Fibroblast of lung (primary cell): ENCODE measurements at places on chromosomes 6 and 20. TPM values are rescaled to one million over a fixed set of nuclear protein-coding genes. Genes with fewer than 3 reads are reported as not detected.

SEL1L2 gene
- not detected in 2 replicates for total RNA-seq

OXT gene
- not detected in 2 replicates for total RNA-seq

CDH26 gene
- 0.26 and 0.50 TPM in 2 replicates for total RNA-seq

TUBB1 gene
- under 0.01 TPM in 2 replicates for total RNA-seq

SNAP91 gene
- total RNA-seq = under 0.01 and 0.17 TPM in 2 replicates

DNA sequence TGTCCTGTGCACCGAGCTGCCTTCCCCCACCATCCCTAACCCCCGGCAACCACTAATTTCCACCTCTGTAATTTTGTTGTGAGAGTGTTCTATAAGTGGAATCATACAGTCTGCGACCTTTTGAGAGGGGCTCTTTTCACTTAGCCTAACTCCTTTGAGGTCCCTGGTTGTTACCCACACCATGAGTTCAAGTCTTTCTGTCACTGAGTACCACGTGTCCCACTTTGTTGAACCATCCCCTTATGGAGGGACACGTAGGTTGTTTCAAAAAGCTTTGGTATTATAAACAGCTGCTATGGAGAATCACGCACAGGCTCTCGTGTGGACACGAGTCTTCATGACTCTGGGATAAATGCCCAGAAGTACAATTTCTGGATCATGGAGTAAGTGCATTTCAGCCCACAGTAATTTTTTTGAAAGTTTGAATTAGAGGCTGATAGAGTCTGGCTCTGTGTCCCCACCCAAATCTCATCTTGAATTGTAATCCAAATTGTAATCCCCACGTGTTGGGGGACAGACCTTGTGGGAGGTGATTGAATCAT lies 9.5 kb downstream of the FAM209B start:
- no peak for DNase-seq

DNA sequence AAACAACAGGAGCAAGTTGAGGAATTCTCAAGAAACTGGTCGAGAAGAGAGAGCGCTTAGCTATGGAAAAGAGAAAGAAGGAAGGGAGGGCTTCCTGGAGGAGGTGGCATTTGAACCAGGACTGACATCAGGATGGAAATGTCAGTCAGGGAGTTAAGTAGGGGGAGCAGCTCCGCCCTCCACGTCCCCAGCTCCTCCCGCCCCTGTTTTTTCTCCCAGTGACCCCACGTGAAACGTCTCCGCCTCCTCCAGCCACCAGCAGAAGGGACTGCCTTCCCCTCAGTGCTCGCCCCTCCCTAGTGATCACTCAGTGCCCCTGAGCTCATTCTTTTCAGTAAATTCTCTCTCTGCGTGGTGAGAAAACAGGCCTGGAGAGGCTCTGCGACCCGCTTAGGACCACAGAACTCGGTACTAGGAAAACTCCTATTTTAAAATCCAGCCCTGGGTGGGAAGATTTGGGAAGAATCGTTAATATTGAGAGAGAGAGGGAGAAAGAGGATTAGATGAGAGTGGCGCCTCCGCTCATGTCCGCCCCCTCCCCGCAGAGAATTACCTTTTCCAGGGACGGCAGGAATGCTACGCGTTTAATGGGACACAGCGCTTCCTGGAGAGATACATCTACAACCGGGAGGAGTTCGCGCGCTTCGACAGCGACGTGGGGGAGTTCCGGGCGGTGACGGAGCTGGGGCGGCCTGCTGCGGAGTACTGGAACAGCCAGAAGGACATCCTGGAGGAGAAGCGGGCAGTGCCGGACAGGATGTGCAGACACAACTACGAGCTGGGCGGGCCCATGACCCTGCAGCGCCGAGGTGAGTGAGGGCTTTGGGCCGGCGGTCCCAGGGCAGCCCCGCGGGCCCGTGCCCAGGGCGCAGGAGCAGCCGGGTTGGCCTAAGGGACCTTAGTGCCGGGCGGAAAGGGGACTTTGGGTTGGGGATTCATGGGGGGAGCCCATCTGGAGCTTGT lies 4.6 kb downstream of the HLA-DPB1 start:
- DNase-seq = peak; percentile 50

DNA sequence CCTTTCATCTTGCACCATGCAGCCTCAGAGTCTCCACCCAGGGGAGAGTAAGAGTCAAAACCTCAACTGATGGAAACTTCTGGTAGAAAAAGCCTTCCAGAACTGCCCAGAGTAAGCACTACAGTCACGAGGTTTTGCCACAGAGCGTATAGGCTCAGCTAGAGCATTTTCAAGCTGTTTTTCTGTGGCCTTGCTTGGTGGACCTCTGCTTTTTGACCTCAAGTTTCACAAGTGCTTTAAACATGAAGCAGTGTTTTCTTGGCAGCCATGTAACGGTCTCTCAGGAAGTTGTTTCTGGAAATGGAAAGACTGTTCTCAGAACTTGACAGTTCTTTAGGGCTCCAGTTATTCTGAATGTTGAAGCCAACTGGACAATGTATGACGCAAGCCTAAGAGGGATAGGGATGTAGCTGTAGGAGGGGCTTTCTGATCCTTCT lies 146.5 kb downstream of the ZDHHC14 start:
- DNase-seq = no peak

GRCh38 chr20:6122873-6123648 lies at the start of gene FERMT1:
FERMT1 (minus strand) TSS chr20:6123030; CDS start chr20:6119554, 3,476 bp downstream.
- peak; percentile 69 for DNase-seq

GRCh38 chr6:105607636-105608621 lies 205.0 kb upstream of the PREP start:
- DNase-seq = peak; percentile 36

DNA sequence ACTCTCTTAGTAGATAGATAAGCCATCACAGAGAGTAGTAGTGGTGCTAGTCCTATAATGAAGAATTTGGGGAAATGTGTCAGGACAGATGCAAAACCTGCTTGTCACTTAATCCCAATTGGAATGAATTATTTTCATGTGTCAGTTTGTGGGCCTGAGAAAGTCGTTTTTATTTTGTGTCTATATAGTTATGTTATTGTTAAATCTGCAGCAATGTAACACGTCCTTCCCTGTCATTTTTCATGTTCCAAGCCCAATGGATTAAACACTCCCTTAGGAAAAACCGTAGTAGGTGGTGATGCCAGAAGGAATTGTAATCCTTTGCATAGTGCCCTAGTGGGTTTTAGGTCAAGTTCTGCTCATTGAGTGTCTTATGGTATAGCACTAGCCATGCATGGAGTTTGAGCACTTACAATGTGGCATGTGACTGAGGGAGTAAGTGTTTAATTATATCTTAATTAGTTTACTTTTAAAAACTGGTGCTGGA lies 105.9 kb upstream of the PRSS16 start:
- DNase-seq = no peak

DNA sequence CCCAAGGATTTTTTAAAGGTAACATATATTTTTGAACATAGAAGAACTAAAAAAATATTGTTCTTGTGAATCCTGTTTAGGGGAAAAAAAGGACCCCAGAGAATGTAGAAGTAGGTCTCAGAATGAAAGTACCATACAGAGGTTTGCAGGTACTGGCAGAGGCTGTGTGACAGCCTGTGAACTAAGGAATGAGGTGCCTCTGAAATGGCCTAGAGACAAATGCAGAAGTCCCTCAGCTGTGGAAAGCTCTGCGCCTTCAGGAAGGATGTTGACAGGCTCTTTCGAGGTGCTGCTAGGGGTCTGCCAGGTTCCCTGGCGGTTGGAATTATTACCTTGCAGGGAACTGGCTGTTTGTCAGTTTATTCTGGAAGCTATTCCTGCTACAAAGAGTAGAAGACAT lies 8.6 kb upstream of the TUBB2B start:
- no peak for DNase-seq

- DNase-seq = no peak
Measured at GRCh38 chr20:15487682-15488081, 1085.6 kb downstream of the KIF16B start.

DNA sequence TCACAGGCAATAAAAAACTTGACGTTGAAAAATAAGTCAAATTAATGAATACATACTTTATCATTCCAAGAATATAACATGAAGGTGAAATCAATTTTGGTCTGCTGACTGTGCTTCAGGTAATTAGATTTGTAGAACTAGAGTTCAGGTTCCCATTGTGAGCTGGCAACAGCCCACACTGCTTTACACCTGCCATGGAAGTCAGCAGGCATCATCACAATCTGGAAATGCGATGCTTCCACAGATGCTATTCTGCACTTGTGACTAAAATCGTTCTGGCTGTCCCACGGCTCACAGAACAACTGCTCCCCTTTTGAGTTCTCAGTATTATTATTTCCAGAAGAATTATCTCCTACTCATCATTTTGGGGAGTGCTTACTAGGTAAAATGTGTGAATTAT lies 62.6 kb upstream of the THEMIS start:
- DNase-seq = no peak

GRCh38 chr6:29447670-29448069 lies 8.6 kb downstream of the OR10C1 start:
- DNase-seq = no peak

DNA sequence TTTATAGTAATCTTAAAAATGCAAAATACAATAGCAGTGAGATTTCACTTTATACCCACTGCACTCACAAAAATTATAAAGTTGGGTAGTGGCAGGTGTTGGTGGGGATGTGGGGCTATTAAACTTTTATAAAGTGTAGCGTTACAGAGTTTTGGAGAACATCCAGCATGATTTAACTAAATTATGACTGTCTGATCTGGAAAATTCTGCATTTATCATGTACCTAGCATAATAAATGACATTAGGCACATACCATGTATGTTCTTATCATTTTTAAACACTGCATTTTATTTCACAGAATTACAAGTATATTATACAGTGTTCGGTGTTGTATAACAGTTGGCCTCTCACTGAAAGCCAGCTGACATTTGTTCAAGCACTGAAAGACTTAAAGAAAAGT lies 169.9 kb downstream of the ADGB start:
- DNase-seq = no peak

DNA sequence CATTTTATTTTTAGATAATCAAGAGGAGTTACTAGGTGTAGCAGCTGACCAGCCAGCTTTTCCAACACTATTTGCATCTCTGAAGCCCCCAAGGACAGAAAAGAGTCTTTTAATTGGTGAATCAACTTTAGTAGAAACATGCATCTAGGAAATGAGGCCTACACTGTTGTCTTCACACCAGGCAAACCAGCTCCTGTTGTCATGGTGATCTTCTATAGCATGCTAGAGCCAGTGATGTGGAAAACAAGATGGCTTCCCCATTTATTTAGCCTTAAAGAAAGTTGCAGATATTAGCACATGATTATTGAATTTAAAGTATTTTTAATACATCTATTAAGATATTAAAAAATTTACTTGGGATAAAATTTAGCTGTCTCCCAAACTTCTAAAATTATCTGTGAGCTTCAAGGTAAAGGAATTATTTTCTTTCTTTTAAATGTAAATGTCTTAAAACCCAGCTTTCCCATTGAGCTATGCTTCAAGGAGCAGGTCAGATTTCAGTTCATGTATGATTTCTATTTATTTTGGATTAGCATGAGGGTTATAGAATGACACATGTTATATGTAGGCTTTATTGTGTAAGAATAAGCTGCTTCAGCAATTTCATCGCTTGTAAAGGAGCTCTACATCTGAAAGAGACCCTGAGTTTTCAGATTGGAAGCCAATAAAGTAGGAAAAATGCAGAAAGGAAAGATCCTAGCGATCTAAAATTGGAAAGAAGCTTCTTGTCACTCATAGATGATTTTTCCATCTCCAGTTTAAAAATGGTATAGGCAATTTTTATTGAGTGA lies 564.9 kb upstream of the CITED2 start:
- DNase-seq = no peak

DNA sequence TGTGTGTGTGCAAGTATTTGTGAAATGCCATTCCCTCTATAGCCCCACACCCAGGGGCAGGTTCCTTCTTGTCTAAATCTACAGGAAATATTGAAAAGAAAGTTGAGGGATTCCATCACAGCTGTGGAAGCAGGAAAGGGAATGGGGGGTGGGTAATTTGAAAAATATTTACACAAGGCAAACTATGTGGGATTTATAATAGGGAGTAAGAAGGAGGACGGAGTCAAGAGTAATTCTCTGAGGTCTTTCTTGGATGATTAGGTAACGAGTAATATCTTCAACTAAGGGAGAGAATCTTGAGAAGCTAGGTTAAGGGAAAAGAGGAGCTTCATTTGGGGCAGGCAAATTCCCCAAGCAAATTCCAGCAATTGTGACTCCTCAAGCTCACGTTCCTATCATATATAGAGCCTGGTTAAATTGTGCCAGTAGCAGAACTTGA lies 113.5 kb upstream of the SGK1 start:
- DNase-seq = no peak

DNA sequence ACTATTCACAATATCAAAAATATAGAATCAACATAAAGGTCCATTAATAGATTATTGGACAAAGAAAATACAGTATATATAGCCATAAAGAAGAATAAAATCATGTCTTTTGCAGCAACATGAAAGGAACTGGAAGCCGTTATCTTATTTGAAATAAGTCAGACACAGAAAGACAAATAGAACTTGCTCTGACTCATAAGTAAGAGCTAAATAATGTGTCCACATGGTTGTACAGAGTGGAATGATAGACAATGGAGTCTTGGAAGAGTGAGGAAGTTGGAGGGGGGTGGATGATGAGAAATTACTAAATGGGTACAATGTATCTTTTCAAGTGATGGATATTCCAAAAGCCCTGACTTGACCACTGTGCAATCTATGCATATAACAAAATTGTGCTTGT lies 613.5 kb downstream of the PHF3 start:
- DNase-seq = peak; percentile 39

DNA sequence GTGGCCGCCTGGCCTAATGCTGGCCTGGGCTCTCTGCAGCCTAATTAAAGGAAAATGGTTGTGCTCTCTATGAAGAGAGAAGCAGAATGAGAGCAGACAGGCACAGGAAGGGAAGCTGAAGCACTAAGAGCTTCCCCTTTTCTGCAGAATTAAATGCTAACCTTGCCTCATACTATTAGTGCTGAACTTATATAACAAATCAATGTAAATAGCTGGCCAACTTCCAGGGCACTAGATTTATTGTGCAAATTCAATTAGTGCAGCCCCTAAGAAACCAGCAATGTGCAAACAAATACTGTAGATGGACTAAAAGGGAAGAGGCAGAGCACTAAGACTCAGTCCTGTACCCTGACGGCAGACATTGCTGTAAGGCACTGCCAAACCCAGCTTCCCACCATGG lies 36.1 kb upstream of the INSM1 start:
- DNase-seq = no peak

DNA sequence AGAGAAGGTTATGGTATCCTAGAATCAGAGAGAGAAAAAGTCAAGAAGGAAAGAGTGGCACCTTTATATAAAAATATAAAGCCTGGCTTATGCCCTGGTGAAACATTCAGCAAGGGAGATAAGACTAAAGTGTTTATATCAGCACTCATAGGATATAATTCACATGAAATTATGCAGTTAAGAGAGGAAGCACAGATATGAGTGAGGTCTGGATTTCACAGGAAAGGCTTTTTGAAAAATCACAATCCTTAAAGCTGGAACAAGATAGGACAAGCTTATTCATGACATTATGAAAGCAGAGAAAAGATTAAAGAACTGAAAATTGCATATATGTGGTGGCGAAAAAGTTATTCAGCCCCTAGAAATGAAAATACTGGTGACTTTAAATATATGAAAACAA lies 181.2 kb upstream of the FLRT3 start:
- DNase-seq = no peak
